ENCODE measurements at places on chromosomes 5 and 9. TPM values are rescaled to one million over a fixed set of nuclear protein-coding genes. Genes with fewer than 3 reads are reported as not detected.

Gene HAVCR1
- 0.04 TPM for total RNA-seq

DNA sequence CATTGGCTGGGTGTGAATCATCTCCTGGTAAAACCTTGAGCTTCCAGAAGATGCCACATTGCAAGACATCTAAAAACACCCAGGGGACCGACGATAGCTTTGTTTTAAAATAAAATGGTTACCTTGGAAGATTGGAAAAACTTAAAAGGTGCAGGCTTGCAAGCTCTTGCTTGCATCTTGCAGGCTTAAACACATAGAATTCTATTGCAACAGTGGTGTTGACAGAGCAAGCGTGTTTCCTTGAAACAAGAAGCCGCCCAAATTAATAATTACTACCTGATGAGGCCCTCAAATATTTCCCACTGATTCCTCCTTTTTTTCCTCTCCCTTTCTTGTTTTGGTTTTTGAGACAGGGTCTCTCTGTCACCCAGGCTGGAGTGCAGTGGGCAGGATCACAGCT, 137.1 kb upstream of the BASP1 start:
- no peak for DNase-seq

DNA sequence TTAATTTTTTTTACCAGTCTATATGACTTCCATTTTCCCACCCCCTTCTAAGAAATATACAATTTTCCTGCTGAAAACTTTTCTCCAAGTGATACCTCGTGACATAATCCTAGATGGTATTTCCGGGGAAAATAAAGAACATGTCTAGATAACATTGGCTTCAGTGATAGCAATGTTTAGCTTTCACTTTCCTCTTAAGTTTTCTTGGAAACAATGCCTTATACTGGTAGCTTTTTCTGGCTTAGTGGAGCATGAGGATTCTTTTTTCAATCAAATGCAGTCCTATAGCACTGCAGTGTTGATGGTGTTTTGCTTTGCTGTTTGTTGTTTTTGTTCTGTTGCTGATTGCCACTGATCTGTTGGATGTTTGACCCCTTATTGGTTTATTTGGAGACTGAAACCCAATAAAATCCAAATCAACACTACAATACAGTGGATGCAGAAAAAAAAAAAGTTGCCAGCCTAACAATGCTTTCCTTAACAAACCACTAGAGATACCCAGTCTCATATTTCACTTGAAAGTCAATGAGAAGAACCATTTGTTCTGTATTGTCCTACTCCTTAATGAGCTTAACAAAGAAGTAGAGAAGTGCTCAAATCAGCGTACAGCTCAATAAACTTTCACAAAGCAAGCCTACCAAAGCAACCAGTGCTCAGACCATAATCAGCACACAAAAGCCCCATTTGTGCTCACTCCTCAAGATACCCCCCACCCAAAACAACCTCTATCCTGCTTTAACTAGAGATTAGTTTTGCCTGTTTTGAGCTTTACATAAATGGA, 74.2 kb upstream of the GRAMD2B start:
- no peak for DNase-seq

- no peak for DNase-seq
These were observed 145.9 kb downstream of the GABRB2 start for GRCh38 chr5:161400583-161400982.

Gene TERT
- not detected for total RNA-seq

DNA sequence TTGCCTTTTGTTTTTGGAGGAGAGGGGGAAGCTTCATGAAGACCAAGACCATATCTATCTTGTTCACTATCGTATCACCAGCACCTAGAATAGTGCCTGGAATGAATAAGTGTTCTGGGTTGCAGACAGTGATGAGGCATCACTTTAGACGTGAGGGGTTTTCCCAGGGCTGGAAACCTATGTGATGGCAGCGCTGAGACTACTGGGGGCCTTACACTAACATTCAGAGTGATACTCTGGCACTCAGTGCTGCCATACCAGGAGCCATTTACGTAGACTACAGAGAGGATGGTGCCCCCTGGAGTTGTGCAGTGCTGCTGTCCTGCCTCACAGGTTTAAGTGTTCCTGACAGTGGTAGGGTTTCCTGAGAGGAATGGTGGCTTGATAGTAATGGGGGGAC, 6.9 kb downstream of the CCL19 start:
- no peak for DNase-seq

GRCh38 chr9:32707326-32707725, 71.9 kb upstream of the TAF1L start:
- DNase-seq, result no peak

Data from muscle of leg (tissue), 16 donors.